ENCODE measurements at places on chromosomes 5 and 9.

- DNase-seq: no peak
Observed at GRCh38 chr9:2125906-2126305, 110.8 kb downstream of the SMARCA2 start.

DNA sequence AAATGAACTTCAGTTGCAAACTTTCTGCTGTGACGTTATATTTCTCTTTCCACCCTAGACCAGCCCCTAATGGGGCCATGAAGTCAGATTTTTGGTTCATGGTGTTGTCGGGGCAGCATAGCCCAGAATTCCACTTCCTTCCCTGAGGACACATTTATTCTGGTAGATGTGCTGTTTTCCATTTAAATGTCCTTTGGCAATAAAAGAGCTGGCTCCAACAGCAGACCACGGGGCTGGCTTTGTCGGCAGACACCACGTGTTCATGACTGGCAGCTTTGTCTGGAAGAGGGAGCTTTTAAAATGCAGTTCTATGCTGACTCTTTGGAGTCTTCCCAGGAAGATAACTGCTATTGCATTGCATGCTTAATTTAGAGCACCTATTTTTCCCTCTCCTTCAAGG, 17.6 kb upstream of the LCP2 start:
- no peak for DNase-seq

GRCh38 chr9:108727580-108728111, 128.1 kb downstream of the ACTL7B start:
- DNase-seq: no peak

- DNase-seq: peak; percentile 66
Observed at GRCh38 chr9:34413231-34413852, 36.6 kb upstream of the MYORG start.

- no peak for DNase-seq
Observed at GRCh38 chr9:26504057-26504456, 388.5 kb downstream of the CAAP1 start.

DNA sequence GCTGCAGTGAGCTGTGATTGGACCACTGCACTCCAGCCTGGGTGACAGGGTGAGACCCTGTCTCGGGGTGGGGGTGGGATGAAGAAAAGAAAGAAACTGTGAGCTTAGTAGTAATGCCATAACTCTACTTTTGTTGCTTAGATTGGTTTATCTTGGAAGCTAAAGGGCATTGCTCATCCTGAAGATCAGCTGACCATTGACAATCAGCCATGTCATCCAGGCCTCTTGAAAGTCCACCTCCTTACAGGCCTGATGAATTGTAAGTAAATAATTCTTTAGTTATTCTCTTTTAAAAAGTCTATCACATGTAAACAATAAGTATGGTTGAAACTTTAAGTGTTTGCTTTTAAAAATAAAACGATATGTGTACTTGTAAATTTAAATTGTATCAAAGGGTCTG, 11.4 kb downstream of the OCLN start:
- DNase-seq: no peak

GRCh38 chr9:1709347-1709746, 305.8 kb upstream of the SMARCA2 start:
- DNase-seq: no peak

DNA sequence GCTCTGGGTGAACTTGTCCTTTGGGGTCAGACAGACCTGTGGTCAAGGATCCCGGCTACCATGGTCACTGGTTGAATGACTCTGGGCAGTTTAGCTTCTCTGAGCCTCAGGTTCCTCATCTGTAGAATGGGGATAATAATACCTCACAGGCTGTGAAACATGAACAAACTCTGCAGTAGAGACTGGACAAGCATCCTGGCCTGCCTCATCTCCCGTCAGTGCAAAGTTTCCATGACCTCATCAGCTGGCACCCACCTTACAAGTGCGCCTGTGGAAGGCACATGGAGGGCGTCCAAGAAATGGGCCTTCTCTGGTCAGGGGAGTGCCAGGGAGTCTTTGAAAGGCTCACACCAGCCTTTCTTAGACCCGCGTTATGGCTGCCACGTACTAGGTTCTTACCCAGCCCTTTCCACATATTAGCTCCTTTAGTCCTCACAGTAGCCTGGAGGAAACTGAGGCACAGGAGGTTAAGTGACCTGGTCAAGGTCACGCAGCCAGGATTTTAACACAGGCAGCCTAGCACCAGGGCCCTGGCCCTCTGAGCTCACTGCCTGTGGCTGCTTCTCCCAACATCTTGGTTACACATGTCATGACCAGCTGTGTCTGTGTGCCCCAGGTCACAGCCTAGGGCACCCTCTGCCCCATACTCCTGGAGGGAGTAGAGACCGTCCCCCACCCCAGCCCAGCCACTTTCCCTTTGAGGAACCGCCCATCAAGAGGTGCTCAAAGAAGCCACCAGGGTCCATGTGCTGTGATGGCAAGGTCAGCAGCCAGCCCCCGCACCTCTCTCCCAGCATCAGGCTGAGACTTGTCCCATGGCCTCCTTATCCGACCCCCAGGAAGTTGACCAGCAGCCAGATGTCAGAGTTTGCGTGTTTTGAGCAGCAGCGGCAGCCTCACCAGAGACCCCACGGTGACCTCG, 39.4 kb upstream of the RPL26L1 start:
- no peak for DNase-seq

- no peak for DNase-seq
Observed at GRCh38 chr5:73901455-73901854, 275.5 kb downstream of the ARHGEF28 start.

GRCh38 chr9:134158242-134158641, 6.1 kb downstream of the RNU6ATAC start:
- DNase-seq: no peak

DNA sequence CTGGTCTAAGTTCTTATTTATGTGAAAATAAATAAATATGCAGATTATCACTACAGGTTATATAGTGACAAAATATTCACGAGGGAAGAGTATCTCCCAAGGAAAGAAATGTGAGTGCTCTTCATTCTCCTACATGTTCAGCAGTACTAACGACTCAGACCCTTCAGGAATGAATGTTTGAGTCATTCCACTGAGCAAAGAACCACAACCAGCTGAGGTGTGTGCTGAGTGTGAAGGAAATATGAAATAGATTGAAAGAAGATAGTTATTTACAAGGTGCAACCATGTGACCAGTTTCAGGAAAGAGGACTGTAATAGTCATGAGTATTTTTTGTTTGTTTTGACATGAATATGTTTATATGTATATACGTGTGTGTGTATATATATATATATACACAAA, 228.7 kb downstream of the TUSC1 start:
- DNase-seq: no peak

GRCh38 chr5:74161170-74161569, 479.4 kb downstream of the ENC1 start:
- DNase-seq: no peak

- DNase-seq: no peak
Observed at GRCh38 chr9:20760246-20760891, 76.3 kb downstream of the FOCAD start.

DNA sequence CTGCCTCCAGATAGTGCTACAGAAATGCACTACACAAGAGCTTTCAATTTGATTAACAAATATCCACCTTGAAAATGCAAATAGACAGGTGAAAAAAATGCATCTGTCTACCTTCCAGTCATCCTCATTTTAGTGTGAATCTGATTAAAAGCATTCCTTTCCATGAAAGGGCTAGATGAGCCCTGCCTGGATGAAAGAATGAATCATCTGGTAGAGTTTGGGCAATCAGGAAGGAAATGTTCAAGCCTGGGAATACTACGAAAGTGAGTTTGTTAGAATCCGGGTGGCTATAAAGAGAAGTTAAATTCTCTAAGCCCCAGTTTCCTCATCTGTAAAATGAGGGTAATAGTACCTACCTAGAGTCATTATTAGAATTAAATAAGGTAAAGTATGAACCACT, 142.6 kb downstream of the FAM114A2 start:
- DNase-seq: no peak

GRCh38 chr9:127598839-127599549, 13.1 kb upstream of the STXBP1 start:
- DNase-seq: no peak

Data from activated naive CD8-positive, alpha-beta T cell treated with anti-CD3 and anti-CD28 coated beads, Interleukin-2, amount 10 ng/mL, durations not matched to agents 7 days and 5 days (primary cell).